HEK293T (cell line): ENCODE measurements at places on chromosomes 2 and 18.
A peak's percentile ranks its signal among the peaks of the same experiment; 100 is the strongest.

DNA sequence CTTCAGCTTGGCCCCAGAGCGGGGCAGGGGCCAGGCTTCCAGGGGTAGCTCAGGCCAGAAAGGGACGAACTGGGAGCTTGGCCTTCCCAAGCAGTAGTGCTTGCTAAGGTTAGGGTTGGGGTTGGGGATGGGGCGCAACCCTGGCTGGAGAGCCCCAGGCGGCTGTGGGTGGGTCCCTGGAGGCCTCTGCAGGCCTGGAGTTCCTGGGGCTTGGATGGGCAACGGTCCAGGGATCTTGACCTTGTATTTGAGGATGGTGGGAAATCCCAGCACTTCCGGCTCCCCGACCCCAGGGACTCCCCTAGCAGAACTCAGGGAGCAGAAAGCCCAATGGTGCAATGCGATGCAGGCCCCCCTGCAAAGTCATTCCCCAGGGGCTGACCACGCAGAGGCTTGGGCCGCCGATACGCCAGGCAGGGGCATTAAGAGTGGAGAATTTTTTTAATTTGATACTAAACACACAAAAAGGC, 12.6 kb upstream of the MLPH start:
- no peak for DNase-seq

GRCh38 chr18:74493689-74494088, 2.5 kb upstream of the CNDP2 start:
- DNase-seq: peak; percentile 13

DNA sequence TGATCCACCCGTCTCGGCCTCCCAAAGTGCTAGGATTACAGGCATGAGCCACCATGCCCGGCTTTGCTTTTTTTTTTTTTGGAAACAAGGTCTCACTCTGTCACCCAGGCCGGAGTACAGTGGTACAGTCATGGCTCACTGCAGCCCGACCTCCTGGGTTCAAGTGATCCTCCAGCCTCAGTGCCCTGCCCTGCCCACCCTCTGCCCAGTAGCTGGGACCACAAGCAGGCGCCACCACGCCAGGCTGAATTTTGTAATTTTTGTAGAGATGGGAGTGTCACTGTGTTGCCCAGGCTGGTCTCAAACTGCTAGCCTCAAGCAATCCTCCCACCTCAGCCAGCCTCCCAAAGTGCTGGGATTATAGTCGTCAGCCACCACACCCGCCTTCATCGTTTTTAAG, 11.6 kb upstream of the PSD4 start:
- no peak for DNase-seq

- DNase-seq: no peak
Observed at GRCh38 chr2:46025676-46026075, 271.5 kb upstream of the EPAS1 start.

DNA sequence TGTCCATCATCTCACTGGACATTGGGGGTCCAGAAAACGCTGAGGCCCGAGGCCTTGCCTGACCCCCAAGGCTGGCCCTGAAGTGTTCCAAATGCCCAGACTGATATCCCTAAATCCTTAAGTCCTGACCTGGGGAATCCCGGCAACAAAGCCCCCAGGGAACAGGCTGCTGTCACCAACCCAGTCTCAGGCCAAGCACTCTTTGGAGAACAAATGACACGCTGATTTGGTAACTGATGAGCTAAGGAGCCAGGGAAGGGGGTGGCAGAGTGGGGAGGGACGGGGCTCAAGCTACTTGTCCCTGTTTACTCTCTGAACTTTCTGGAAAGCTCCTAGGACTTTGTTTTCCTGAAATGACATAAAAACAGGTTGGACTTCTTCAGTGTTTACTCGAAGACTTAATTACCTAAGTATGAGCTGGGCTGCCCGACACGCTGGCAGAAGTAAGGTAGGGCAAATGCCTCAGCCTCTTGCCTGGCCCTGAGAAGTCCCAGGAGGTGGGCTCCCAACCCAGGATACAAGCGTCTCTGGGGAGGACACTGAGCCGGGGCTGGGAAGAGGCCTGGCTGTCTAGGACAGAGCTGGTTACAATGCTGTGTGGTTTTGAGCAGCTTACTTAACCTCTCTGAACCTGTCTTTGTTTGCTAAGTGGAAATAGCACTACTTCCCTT, 105.5 kb upstream of the GLI2 start:
- no peak for DNase-seq

DNA sequence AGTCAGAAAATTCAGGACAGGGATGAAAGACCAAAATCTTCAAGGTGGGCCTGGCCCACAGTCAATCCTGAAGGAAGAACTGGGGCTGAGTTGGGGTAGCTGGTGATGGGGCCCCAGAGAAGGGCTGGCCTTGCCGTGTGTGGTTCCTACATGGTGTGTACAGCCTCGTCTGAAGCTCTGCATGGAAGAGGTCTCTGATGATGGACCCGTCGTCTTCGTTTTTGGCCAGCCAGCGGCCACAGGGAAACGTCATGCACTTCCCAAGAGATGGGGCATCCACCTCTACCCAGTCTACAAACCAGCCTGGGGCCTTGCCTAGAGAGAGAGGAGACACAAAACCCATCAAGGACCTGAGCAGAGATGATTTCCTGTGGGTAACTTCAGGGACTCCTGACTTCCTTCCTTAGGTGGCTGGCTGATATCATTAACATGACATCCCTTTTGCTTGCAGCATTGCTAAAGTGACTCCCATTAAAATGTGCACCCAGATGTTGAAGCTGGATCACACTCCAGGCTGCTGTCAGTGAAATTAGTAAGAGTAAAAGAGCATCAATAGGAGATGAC, 115.3 kb downstream of the LOXHD1 start:
- no peak for DNase-seq

- no peak for DNase-seq
Observed at GRCh38 chr2:181164699-181165098, 184.3 kb downstream of the UBE2E3 start.

GRCh38 chr2:156083763-156084493, 248.6 kb downstream of the NR4A2 start:
- DNase-seq: no peak

- no peak for DNase-seq
Observed at GRCh38 chr2:85741833-85742455, 11.8 kb upstream of the ATOH8 start.

DNA sequence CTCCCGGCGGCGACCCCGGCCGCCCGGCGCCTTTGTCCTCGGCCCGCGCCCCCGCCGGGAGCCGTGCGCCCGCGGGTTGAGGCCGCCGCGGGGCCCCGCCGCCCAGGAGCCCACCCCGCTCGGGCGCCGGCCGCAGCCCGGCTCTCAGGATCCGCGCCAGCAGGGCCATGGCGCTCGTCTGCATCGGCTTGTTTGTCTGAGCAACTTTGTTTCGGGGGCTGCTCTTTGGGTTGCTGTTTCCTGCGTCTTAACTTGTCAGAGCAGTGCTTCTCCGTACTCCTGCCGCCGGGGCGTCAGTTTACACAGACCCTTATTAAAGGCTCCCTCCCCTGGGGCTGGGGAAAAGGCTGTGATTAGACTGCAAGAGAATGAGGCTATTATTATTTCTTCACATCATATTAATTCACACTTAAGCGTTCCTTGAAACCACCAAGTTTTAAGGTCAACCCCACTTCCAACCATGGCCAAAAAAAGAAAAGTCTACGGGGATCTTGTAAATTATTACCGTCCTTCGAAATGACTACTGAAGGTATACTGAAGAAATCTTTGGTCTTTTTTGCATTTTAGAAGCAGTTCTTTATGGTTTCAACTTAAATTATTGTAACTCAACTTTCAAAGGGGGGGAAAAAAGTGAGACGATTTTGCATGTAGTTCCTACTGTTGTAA, at the start of gene CYP27C1:
TSS of gene CYP27C1 (minus strand) at position 198 of the 666 bp plus-strand sequence. CDS start at position 169, 29 bp downstream.
- DNase-seq: peak; percentile 50

- DNase-seq: no peak
Observed at GRCh38 chr18:30522288-30522929, 520.1 kb downstream of the DSC3 start.

GRCh38 chr2:107745100-107745499, 81.6 kb upstream of the RGPD4 start:
- no peak for DNase-seq

GRCh38 chr18:12520442-12520992, 112.8 kb downstream of the PRELID3A start:
- no peak for DNase-seq

DNA sequence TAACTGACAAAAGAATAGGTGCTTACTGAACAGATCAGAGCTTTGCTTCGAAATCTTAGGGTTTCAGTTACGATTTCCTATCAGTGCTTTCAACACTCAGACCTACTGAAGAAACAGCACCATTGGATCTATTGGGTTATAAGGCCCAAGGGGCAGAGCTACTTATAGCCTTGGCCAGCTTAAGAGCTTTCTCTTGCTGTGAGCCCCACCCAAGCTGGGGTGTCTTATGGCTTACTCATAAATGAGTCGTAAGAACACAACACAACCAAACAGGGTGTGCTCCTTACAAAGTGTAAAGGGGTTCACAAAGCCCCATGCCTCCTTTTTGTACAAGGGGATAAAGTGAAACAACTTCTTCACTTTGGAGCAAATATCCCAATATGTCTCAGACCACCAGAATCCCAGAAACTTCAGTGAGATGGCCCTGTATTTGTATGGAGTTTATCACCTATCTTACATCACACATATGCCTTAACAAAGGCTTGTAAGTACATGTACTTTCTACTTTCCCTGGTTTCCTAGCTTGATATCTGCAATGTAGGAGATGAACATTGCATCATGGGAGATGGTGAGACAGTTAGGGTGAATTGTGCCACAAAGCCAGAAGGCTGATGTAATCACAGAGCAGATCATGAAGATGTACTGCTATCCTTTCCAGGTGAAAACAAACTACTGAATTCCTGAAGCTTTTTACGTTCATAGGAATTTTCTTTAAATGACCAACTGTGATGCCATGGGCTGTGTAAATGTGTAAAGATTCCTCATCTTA, 115.5 kb upstream of the GLI2 start:
- DNase-seq: no peak

GRCh38 chr2:98807221-98807620, 76.3 kb upstream of the MGAT4A start:
- DNase-seq: no peak
